ENCODE measurements at places on chromosomes 1 and 21.

- DNase-seq = no peak
These were observed 7.1 kb upstream of the NID1 start for GRCh38 chr1:236072001-236072400.

- no peak for DNase-seq
These were observed 926.8 kb downstream of the PLA2G4A start for GRCh38 chr1:187755536-187755935.

- DNase-seq = no peak
These were observed 71.8 kb upstream of the ECE1 start for GRCh38 chr1:21362096-21362495.

DNA sequence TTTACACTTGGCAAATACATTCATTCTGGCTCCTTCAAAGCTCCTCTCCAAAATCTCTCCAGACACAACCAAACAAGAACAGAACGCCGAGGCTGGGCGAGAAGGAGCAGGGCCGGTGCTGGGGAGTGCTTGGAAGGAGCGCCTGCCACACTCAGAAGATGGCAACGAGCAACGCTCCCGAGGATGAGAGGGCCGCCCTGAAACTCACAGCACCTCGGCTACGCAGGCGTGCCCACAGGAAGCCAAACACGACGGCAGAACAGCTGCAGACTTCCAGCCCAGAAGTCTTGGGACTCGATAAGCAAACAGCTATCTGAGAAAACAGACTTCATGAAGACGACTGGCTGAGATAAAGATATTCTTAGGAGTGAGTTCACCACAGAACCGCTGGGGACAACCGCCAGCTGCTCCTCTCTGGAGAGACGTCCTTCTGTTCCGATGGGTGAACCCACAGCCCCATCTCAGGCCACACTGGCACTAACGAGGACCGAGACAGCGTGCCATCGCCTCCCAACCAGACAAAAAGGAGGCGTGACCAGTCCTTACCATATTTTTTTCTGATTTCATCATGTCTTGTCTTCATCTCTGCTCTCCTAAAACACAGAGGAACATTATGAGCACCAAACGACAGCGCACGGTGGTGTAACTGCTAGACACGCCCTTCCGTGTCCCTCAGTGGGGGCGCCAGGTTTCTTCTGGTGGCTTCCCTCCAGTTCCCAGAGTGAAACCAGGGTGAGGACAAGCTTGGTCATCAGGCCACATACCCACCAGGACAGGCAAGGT is 18.6 kb downstream of the PTTG1IP start:
- no peak for DNase-seq

DNA sequence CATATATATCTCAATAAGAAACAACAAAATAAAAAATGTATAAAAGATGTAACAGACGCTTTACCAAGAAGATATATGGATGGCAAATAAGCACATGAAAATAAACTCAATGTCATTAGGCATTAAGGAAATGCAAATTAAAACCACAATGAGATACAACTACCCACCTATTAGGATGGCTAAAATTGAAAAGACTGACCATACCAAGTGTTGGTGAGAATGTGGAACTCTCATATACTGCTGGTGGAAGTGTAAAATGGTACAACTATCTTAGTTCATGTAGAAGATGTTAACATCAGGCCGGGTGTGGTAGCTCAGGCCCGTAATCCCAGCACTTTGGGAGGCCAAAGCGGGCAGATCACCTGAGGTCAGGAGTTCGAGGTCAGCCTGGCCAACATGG is 42.3 kb upstream of the TTC22 start:
- no peak for DNase-seq

DNA sequence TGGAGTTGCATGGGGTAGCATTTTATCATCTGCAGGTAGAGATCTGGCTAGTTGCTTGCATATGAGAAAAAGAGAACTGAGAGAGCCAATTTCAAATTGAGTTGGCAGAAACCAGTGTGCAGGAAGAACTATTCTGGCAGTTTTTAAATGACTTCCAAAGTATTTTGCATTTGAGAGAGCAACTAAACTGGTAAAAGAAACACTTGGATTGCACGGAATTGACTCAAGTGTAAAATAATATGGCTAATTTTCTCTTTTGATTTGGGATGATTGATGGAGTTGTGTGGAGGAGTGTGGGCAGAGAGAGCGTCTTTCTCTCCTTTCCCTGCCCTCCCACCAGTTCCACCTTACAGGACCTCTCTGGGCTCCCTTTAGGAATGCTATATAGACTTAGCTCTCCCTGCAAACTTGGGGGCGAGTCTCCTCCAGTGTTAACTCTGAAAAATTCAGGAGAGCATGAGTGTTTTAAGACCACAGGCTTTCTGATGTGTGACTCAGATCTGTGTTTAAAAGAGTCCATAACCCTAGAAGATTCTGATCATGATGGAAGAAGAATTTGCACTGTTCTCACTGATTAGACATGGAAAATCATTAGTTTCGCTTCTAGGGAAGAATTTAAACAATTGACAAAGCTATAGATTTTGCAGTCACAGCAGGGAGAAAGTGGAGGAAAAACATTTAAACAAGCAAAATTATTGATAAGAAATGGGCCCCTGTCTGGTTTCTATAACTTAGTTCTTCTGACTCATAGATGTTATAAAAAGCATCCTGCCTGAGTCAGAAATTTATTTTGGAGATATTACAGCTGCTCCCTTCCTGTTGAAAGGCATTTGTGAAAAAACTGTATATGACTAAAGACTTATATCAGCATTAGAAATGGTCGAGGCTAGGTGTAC is 24.9 kb upstream of the CTBS start:
- no peak for DNase-seq

GRCh38 chr1:4838231-4838630 is 183.8 kb downstream of the AJAP1 start:
- DNase-seq = no peak

DNA sequence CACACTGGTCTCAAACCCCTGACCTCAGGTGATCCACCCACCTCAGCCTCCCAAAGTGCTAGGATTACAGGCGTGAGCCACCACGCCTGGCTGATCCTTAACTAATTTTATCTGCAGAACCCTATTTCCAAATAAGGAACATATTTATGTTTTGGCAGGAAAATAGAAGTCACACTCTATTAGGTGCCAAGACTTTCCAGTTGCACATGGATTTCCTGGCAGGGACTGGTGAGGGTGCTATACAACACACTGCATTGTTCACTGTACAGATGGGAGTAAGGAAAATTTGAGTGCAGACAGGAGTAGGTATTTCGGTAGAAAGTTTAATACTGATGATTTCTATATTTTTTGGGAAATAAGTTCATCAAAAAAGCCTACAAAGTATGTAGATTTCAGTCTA is 605.3 kb upstream of the B3GALT2 start:
- no peak for DNase-seq

GRCh38 chr1:207971331-207972219 is 60.6 kb upstream of the CD34 start:
- no peak for DNase-seq

DNA sequence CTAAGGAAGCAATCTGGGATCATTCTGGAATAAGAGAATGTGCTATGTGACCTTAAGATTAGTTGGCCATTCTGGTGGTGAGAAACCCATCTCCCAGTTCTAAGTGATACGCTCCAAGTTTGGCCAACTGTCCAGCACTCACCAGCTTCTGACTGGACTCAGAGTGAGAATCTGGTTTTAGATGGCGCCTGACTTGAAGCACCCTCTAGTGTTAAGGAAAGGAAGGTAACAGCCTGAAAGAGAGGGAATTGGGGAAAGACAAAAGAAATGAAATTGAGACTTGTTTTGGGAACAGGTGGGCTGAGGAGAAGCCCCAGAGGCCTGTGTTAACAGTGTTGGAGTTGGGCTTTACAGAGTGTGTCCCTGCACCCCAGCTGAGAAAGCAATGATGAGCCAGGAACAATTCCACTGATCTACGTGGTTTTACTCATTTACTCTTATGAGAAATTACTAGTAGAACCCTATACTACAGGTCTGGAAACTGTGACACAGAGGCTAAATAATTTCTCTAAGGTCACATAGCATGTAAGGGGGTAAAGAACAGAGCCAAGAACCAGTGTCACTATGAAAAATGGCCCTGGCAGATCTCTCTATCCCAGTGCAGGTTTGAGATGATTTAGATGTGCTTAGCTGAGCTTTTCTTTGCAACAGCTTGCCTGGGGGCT is 9.3 kb upstream of the FCAMR start:
- peak; percentile 3 for DNase-seq

All from CD4-positive, alpha-beta T cell treated with Interleukin-12 subunit alpha and Interleukin-12 subunit beta, for 1 hour (primary cell).